ENCODE measurements at places on chromosomes 5 and 9.

DNA sequence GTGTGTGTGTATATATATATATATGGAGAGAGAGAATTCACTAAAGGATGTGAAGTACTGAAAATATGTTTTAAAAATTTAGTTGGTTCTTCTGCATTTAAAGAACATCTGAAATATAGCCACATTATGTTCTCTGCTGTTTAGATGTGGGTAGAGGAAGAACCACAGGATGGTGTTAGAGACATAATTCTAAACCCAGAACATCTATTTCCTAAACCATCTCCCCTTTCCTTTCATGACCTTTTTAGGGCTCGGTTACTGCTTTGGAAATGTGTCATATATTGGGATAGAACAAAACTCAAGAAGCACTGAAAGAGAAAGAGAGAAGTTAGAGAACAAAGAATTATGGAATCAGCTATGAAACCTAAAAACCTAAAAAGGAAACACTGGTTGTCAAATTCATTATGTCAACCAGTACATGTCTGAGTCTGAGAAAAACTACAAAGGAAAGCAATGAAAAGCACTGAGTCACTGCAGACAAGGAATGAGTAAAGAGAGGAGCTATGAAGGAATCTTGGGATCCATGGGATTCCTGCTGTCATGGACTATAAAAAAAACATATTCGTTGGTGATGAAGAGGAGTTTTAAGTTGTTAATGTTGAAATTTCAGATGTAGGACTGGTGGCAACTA is 28.4 kb downstream of the SLC12A2 start:
- DNase-seq, result peak; percentile 79

DNA sequence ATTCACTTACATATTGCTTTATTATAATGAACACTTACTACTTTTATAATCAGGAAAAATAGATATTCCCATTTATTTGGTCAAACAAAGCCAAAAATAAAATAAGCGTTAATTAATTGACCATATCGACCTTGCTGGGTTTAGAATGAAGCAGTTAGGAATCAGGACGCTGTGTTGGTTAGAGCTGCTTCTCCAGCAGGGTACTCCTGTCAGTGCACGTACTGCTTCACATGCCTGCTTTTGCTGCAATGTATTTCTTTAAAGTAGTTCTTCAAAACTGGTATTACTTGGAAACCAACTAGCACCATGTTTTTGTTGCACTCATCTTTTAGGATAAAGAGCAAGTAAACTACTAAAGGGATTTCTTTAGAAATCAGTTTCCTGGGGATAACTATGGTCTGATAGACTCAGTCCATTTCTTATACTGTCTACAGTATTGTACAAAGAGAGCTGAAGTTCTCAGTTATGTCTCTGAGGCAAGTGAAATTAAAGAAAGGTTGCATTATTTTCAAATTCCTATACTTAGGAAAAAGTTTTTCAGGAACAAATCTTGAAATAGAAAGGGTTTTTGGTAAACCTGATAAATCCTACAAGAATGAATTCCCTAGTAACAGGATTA is 6.8 kb upstream of the TRMO start:
- no peak for DNase-seq

DNA sequence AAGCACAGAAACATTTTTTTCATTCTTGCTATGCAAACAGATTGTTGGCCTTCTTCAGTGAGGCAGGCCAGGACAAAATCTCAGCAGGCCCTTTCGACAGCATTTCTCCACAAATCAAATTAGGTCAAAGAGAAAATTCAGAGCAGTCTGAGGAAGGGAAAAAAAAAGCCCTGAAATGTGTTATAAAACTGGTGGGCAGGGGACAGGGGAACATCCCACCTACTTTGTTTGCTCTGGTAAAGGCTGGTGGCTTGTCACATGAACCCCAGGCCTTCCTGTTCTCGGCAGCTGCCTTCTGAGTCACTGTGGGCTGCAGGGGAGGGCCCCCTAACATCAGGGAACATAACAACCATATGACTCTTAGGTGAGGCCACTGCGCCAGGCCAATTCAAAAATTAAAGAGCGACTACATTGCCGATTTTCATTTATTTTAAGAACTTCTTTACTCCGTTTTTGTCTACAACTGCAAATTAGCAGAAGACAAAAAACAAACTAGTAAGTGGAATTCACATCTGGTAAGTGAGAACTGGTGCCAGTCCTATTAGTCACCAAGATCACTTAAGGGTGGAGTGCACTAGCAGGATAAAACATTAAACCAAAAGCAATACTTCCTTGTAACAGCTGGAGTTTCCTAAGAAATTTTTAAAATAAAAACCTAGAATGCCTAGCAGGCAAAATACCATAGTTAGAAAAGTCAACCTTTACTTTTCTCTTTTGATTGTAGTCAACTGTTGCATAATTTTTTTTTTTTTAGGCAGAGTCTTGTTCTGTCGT is 46.2 kb upstream of the DENND4C start:
- peak; percentile 81 for DNase-seq

DNA sequence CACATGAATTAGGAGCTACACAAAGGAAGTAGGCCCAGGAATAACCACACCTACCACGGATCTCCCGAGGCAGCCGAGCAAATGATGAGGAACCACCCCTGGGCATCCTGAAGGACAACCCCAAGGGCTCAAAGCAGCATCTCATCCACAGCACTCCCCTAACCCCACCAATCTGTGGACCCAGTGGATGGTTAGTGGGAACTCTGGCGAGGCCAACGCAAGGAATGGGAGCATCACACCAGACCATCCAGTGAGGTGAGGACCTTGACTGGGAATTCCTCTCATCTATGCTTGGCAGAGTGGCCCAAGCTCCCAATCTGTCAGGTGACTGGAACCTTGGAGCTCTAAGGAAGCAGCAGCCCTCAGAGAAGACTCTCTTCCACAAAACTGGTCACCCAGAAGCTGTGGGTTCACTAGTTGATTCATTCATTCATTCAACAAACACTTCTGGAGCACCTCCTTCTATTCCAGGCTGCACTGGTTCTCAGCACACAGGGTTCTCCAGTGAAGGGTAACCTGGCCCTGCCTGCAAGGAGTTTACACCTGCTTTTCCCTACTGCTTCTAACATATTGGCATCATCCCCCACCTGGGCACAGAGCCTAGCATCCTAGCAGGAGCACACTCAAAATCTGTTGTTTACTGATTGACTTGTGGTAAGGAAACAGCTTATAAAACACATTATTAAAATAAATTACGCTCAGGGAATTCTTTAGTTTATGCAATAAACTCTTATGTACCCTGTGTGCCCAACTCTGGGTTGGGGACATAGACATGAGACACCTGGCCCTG is 4.9 kb downstream of the ACSL6 start:
- no peak for DNase-seq

DNA sequence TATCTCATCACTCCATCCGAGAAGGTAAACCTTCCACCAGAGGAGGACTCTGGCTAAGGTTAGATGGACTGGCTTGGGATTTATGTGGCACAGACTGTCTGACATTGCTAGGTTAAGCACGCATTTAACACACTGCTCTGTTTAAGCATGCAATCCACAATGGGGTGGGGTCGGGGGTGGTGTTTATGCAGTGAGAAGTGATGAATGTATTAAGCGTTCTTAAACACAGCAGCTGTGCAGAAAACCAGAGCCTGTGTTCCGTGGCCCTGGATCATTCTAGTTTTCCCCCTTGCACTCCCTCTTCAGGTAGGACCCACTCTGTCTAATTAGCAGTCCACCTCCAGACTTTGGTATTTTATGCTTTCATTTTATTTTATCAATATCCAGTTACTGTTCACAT is 46.4 kb downstream of the STXBP1 start:
- no peak for DNase-seq

- DNase-seq, result no peak
Observed at GRCh38 chr9:126838055-126838811, 22.2 kb upstream of the ZBTB34 start.

- no peak for DNase-seq
Observed at GRCh38 chr5:10639846-10640368, 76.0 kb downstream of the ANKRD33B start.

- no peak for DNase-seq
Observed at GRCh38 chr5:160449458-160449857, 27.8 kb downstream of the PTTG1 start.

- peak; percentile 23 for DNase-seq
Observed at GRCh38 chr9:17625644-17626388, 47.0 kb downstream of the SH3GL2 start.

Measured in fibroblast of skin of right biceps (primary cell).